Activated CD8-positive, alpha-beta memory T cell treated with anti-CD3 and anti-CD28 coated beads for 1 hour (primary cell): ENCODE measurements at places on chromosomes 3 and 15.
A peak's percentile ranks its signal among the peaks of the same experiment; 100 is the strongest.

DNA sequence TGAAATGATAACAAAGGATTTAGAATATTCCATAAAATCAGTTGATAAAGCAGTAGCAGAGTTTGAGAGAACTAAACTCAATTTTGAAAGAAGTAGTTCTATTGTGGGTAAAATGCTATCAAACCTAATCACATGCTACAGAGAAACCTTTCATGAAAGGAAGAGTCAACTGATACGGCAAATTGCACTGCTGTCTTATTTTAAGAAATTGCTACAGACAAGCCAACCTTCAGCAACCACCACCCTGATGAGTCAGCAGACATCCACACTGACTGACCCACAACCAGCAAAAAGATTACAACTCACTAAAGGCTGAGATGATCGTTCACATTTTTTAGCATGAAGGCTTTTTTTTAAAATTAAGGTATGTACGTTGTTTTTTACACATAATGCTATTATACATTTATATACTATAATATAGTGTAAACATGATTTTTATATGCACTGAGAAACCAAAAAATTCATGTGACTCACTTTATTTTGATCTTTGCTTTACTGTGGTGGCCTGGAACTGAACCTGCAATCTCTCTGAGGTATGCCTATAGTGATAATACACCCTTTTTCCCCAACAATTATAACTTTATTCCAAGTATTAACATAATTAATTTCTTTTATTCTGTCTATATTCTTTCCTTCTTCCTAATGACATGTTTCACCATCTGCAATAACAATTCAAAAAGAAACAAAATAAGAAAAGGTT, 109.9 kb downstream of the TBC1D5 start:
- DNase-seq = no peak

DNA sequence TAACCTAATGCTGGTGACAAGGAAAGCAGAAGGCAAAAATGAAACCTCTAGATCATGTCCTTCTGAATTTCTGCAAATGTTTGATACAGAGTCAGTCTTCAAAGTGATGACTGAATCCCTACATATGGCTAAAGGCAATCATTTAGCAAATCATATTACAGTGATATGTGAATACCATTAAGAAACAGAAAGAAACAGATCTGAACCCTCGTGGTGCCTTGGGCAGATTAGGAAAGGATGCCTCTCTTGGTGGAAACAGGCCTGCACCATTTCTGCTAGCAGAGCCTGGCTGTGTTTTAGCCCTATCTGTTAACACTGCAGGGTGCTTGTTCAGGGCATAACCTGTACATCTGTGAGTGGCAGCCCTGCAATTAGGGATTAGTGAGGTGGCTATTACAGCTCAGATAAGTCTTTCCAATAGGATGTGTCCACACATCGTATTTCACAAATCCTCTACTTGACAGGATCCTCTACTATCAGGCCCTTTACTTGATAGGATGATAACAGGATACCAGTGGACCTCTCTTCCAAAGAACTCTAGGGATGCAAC, 12.1 kb downstream of the SEC22C start:
- no peak for DNase-seq

GRCh38 chr3:64684715-64685261, 3.0 kb downstream of the ADAMTS9 start:
- no peak for DNase-seq

GRCh38 chr15:40282147-40282868, 556 bp downstream of the ANKRD63 start:
- no peak for DNase-seq

GRCh38 chr15:29573197-29573838, 248.9 kb downstream of the TJP1 start:
- DNase-seq = no peak

GRCh38 chr3:170355738-170356595, 1.5 kb upstream of the SKIL start:
- no peak for DNase-seq

GRCh38 chr3:69239063-69239462, 116.7 kb upstream of the LMOD3 start:
- DNase-seq = no peak

- DNase-seq = peak; percentile 40
Observed at GRCh38 chr15:75842722-75843677, at the start of gene UBE2Q2. Gene UBE2Q2, plus strand, starts transcription at chr15:75843447. Its CDS starts 220 bp downstream, at chr15:75843667.

DNA sequence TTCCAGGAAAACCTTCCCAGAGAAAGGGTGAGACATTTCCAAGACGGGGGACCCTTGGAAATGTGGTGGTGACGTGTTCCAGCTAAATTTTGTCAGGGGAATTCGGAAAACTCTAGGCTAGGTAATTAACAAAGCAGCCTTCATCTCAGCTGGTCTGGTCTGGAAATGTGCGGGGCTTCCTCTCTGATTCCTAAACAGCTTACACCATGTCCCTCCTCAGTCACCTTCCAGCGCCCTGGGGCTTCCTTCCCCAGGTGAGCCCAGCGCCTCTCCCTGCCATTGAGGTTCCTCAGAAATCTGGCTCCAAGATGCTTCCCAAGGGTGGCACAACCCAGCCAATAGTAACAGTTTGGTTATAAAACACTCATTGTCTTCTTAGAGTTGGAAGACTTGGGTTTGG, 571 bp downstream of the ACAD9 start:
- no peak for DNase-seq

- no peak for DNase-seq
Observed at GRCh38 chr3:5731100-5731499, 543.6 kb downstream of the EDEM1 start.

- DNase-seq = no peak
Observed at GRCh38 chr3:173096994-173097785, 43.8 kb downstream of the SPATA16 start.

DNA sequence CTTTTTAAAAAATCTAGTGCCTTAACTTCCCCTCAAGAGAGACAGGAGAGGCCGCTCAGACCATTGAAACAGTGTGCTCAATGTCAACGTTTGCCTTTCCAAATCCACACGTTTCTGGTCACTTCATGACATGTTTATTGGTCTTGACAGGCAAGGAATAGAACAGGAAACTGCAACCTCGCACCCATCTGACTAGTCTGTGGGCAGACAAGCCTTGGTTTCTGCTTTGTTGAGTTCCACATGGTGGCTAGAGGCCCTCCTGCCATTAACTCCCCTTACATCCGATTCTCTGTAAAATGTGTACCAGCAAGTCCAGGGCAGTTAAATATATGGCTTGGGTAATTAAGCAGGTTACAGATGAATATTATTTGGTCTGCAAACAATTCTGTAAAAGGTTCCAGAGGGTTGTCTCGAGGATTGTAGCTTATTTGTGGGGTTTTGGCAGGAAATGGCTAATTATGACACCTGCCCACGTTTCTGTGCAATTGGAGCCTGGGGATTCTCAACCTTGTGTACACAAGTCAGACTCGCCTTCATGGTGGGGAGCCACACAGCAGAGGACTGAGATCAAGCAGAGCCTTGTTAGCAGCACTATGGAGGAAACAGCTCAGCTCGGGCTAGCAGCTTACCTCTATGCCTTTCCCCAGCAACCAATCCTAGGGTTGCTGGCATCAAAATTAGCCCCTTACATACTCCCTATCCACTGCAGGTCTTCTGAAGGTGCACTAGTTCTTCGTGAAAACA, 317.5 kb upstream of the IGF1R start:
- DNase-seq = no peak

DNA sequence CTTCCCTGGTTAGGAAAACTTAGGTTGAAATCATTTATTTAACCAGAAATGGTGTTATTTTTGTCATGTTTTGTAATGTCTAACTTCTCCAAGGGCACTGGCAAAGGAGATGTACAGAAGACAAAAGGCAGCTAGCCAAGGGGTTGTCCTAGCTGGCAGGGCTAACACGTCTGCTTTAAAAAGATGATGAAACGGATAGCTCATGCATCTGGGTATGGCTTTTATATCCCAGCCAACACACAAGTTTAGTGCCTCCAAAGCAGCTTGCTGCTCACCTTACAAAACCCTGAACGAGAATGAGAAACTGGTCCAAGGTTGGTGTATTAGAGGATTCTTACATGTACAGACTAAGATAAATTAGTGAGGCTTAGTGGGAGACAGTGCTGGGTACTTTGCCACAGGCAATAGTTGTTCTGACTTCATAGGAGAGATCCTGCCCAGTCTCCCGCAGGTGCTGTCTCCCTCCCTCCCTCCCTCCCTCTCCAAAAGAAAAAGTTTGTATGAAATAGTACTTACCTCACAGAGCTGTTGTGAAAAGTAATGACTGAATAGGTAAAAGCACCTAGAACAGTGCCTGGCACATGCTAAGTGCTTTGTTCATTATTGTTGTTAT, 47.8 kb downstream of the KCNMB2 start:
- DNase-seq = no peak

DNA sequence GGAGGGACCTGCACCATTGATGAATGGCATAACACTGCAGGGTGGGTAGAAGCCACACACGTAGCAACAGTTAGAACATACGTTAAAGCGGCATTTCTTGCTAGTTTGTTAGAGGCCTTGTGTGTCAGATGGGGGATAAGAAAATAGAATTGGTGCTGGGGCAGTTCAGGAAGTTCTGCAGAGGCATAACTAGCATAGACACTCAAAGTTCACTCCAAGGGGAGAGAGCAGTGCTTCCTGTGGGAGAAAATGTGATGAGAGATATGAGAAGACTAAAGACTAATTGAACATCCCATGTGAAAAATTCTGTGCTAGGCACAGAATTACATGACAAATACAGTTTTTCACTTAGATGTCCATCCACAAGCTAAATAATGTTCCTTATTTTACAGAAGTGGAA, 327.1 kb downstream of the ZNF621 start:
- DNase-seq = no peak

DNA sequence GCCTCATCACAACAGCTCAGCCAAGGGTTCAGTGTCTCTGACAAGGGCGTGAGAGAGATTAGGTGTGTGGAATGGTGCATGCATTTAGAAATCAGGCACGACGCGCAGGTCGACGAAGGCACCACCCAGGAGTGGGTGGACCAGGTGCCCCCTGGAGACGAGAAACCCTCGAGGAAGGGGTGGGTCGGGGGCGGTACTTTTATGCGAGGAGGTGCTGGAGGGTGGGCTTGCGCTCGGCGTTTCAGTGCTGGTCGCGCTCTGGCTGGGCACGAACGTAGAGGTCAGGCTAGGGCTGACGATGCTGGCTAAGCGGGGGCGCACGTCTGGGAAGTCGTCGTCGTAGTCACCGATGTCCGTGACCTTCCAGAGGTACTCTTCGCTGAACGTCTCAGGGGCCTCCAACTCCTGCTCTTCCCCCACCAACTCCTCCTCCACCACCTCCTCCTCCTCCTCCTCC, 393 bp downstream of the ERICH6 start:
- no peak for DNase-seq

DNA sequence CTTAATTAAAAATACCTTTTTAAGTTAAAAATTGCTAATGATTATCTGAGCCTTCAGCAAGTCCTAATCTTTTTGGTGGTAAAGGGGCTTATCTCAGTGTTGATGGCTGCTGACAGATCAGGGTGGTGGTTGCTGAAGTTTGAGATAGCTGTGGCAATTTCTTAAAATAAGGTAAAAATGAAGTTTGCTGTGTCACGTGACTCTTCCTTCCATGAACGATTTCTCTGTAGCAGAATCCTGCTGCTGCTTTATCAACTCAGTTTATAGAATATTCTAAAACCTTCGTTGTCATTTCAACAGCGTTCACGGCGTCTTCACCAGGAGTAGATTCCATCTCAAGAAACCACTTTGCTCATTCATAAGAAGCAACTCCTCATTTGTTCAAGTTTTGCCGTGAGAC, 110.1 kb downstream of the SUCNR1 start:
- DNase-seq = no peak

- no peak for DNase-seq
Observed at GRCh38 chr3:151282921-151283320, 4.6 kb upstream of the P2RY14 start.

DNA sequence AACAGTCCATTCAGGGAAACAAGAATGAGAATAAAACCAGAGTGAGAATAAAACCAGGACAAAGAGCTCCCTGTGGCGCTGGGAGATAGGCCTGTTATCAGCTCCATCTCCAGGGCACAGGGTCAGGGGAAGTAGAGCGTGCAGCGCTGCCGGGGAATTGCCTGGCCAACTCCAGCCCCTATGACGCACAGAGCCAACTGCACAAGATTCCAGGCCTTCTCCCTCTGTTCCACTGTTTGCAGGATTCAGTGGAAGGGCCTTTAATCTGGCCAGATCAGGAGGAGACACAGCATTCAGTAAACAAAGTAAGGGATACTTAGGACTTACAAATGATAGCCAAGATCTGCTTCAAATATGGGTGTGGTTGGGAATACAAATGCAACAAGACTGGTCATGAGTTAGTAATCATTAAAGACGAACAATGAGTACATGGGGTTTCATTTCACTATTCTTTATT, 49.4 kb downstream of the ITGB5 start:
- no peak for DNase-seq

DNA sequence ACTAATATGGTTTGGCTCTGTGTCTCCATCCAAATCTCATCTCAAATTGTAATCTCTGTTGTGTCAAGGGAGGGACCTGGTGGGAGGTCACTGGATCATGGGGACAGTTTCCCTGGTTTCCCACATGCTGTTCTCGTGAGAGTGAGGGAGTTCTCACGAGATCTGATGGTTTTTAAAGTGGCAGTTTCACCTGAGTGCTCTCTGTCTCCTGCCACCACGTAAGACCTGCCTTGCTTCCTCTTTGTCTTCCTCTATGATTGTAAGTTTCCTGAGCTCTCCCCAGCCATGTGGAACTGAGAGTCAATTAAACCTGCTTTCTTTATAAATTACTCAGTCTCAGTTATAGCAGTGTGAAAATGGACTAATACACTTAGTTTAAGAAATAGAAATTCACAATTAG, 228.9 kb downstream of the CD47 start:
- DNase-seq = no peak

DNA sequence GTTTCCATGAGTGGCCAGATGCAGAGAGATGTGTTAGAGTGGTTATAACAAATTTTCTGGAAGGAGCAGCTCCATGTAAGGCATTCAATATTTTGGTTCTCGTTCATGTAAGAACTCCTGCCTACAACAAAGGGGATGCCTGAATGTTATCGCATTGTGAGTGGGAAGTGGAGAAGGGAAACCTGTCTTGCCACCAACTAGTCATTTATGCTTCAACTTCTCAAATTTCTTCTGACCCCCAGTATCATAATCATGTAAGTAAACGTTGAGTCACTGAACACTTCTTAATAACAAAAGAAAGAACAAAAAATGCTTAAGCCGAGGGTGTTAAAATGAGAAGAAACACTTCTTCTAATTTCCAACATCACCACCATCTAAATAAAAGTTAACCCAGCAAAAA, 62.0 kb upstream of the MRPL3 start:
- DNase-seq = no peak

DNA sequence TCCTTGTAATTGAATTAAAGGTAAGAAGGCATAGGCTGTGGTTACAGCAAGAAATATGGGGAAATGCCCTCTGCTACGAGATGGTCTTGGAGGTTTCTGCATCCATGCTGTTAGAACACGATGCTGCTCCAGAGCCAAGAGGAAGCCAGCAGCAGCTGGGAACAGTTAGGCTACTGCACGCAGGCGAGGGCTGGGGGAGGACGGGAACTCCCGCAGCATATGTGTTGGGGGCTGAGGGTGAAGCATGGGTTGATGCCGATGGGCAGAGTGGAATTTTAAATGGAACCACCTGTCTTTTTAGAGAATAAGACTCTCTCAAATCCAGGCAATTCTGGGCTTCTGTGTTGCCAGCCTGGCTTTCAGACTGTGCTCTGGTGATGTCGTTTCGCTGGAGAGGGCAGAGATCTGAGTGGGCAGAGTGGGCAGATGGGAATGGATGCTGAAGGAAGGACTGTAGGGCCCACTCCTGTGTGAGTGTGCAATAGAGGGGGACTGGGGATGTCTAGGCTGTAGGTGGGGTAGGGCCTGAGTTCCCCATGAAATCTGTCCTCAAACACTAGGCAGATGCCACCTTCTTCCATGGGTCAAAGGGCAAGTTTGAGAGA, 417.0 kb upstream of the TPM1 start:
- DNase-seq = no peak
